ENCODE measurements at places on chromosomes 7 and 10.

DNA sequence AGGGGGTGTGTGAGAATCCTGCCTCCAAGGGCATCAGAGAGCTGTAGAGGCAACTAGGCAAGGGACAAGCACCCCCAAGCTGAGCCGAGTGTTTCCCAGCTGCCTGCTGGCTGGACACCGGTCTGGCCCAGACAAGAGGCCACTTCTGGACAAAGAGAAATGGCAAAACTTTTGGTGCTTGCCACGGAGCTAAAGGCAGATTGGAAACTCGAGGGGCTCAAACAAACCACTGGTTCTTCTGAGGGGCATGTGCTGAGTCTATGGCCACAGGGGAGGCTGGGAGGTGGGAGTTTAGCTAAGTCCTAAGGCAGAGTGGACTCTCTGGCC lies 66.5 kb upstream of the INPP5A start:
- no peak for DNase-seq

DNA sequence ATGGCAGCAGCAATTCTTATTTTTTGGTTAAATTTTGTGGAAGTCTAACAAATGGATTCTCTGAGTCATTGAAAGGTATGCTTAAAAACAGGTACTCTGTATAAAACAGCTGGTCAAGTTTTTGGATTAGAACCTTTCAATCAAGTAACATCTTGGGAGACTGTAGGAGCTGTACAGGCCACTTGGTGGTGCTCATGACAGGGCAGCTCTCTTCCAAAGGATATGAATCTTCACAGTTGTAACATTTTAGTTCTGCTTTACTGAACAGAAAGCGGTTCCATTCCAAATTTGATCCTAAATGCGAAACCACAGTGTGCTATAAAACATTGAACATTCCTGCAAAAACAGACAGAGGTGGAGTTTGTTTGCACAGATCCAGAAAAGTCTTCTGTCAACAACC lies 44.5 kb upstream of the AGR3 start:
- no peak for DNase-seq

DNA sequence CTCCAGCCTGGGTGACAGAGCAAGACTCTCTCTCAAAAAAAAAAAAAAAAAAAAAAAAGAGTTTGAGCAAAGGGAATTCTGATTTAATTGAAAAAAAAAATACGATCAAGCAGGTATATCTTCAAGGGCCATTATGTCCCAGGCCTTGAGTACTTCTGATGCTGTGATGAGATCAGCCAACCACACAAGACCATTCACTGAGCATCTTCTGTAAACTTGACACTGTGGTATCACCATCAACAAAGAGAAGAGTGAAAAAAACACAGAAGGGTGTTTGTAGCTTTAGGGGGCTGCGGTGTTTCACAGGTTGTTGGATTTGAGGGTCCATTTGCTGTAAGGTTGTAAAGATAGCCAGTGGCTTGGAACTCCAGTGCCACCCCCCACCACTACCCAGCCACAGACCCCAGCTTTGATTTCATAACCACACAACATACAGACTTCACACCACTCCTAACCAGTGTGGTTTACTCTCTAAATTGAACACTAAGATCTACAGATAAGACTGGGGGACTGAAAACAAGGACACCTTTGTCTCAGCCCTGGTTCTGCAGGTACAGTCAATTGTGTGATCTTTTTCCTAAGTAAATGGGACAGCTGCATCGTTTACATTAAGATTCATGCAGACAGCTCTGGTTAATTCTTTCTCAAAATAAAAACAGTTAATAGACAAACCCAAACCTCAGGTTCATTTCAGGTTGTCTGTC lies 66.4 kb downstream of the CDC123 start:
- no peak for DNase-seq

DNA sequence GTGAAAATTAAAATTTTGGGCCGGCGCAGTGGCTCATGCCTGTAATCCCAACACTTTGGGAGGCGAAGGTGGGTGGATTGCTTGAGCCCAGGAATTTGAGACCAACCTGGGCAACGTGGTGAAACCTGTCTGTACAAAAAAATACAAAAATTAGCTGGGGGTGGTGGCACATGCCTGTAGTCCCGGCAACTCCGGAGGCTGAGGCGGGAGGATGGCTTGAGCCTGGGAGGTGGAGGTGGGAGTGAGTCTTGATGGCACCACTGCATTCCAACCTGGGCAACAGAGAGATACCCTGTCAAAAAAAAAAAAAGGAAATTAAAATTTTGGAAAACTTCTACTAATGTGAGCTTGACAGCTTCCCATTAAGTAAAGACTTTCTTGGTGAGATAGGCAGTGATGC lies 3.1 kb downstream of the SRRT start:
- DNase-seq: no peak

- no peak for DNase-seq
Measured at GRCh38 chr7:44858161-44858560, 10.3 kb upstream of the H2AZ2 start.

DNA sequence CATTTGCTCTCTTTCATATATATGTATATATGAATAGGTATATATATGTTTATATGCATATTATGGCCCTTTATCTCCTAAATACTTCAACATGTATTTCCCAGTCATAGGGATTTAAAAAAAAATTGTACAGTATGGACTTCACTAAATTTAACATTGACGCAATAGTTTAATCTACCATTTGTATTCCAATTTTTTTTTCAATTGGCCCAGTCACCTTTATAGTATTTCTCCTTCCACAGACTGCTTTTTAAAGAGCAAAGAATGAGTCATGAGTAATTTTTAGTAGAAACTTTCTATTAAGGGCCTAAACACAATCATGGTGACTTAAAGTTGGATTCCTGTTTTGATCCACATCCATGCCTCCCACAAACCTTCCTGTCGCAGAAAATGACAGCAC lies 20.5 kb downstream of the CCSER2 start:
- DNase-seq: no peak

GRCh38 chr7:42690794-42691639 lies 220.9 kb downstream of the C7orf25 start:
- no peak for DNase-seq

GRCh38 chr10:98330987-98331386 lies 63.0 kb upstream of the LOXL4 start:
- no peak for DNase-seq

GRCh38 chr7:3056234-3057065 lies 12.8 kb upstream of the CARD11 start:
- DNase-seq: no peak

DNA sequence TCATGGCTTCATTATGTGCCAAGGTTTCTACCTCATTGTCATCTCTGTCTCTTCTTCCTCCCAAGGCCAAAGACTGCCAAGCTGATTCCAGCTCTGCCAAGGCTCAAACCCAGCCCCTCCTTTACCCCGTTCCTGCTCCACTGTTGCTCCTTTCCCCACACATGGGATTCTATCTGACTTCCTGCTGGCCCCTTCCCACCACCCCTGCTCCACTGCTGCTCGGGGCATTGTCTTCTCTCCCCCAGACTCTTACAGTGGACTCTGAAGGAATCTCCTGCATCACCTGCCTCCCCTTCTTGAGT lies 86.3 kb downstream of the COBL start:
- no peak for DNase-seq

GRCh38 chr7:142308918-142309317 lies 51.1 kb upstream of the PRSS58 start:
- no peak for DNase-seq

DNA sequence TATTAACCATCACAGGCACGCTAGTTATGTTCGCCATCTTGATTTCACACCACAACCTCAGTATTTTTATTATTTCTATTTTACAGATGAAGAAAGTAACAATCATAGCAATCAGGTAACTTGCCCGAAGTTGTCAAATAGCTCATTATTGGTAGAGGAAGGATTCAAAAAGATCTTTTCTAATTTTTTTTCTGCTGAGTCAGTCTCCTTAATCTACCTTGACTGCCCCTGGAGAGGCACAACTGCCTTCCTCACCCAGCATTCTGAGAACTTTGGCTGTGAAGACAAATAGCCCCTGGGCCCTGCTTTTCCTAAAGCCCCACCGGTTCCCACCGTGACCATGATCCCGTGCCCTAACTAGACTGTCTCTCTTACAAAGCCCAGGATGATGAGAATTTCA lies 99.2 kb downstream of the TRIL start:
- DNase-seq: no peak

- DNase-seq: peak; percentile 52
Measured at GRCh38 chr7:98470485-98471240, 69.8 kb upstream of the BAIAP2L1 start.

- peak; percentile 61 for DNase-seq
Measured at GRCh38 chr7:2715341-2716231, 27.6 kb downstream of the AMZ1 start.

GRCh38 chr7:27576360-27576944 lies 86.2 kb downstream of the HIBADH start:
- DNase-seq: no peak

DNA sequence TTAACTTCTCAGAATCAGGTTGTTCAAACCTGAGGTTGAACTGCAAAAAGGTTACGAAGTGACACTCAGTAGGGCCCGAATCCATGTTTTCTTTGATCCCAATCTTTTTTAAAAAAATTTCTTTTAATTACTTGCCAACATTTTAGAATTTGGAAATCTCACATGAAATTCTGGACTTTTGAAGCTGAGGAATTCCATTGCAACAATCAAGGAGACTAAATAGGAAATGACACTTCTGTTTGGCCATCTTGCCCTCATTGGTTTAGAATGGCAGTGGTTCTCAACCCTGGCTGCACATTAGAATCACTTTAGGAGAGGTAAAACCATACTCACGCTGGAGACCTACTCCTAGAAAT lies 471 bp upstream of the TOMM7 start:
- DNase-seq: no peak

GRCh38 chr7:44050121-44050914 lies 5.8 kb downstream of the DBNL start:
- peak; percentile 12 for DNase-seq

DNA sequence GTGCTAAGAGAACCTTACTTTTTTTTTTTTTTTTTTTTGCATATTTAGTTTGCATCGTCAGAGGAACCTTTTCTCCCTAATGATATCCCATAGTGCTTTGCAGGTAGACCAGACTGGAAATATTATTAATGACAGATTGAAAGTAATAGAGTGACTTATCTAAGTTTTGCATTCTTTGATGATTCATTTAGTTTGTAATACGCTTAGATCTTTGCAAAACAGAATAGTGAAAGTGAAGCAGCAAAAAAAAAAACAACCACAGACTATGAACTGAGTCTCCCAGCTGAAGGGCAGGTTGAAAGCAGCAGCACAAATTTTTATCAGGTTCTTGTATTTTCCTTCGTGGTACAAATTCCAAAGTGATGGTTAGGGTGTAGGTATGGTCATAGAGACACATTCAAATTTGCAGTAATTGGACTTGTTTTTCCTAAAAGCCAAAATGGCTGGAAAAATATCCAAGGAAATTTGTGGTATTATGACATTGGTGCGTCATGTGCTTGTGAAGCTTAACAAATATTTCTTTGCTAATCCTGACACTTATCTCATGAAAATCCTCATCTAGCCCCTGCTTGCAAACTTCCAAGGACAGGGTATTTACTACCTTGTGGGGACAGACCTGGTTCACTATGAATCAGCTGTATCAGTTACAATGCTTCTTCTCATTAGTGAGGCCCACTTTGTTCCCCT lies 81.8 kb upstream of the CREB5 start:
- DNase-seq: no peak

Data from activated T-cell treated with anti-CD3 and anti-CD28 coated beads, Interleukin-2, amount 50 U/mL, for 48 hours (primary cell).